Choroid plexus epithelial cell (primary cell): ENCODE measurements at places on chromosomes 6 and 20.

GRCh38 chr6:167702241-167702827, 124.4 kb upstream of the AFDN start:
- DNase-seq = no peak

- DNase-seq = peak; percentile 3
These were observed 395.4 kb downstream of the SAMD5 start for GRCh38 chr6:147903931-147904330.

DNA sequence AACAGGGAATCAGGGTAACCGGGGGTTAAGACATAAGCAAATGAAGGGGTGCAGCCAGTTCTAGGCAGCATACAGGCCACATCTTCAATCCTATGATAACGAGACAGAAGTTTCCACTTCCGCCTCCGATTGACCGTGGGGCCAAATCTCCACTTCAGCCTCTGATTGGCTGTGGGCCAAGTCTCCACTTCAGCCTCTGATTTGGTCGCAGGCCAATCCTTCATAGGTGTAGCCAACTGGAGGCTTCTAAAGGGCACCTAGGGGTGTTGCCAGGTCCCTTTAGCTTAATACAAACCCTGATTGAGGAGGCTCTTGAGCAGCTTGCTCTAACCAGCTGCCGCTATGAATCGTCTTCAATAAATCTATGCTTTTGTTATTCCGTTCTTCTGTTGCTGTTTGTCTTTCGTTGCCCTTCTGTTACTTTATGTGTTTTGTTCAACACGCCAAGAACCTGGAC, 2.1 kb upstream of the ERGIC3 start:
- peak; percentile 52 for DNase-seq

- no peak for DNase-seq
These were observed 417.5 kb upstream of the OPRM1 start for GRCh38 chr6:153621491-153621890.

GRCh38 chr6:91387290-91388059, 800.6 kb upstream of the MAP3K7 start:
- DNase-seq = no peak

DNA sequence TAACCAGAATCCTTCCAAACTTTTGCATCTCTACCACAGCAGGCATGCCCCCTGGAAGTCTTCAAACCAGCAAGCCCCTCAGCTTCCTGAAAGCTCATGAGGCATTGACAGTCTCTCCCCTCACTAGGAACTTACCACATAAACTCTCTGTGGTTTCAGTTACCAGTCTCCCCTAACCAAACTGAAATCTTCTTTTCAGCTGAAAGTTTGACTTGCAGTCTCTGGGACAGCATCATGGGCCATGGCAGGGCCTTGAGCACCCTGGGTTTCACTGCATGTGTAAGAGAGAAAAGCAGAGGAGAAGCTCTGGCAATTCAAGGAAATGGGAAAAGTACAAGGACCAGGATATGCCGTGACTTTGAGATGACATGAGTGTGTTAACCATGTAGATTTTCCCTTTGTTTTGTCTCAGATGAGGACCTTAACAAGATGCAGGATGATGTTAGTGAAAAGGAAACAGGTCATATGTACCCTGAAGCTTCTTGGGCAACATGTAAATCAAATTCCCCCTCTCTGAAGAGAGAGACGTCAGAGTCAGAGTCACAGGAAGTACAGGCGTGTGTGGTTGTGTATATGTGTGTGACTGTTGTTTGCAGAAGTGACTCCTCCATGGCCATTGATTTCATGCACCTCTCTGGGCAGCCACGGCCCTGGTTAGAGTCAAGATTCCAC, 106.3 kb downstream of the TNFRSF21 start:
- DNase-seq = no peak

GRCh38 chr6:136582711-136583471, 32.7 kb upstream of the MAP7 start:
- DNase-seq = peak; percentile 95

GRCh38 chr6:33091957-33092356, 16.2 kb downstream of the HLA-DPB1 start:
- no peak for DNase-seq
